ENCODE measurements at places on chromosomes 6 and 20.

GRCh38 chr6:169527306-169527705 is 174.5 kb downstream of the WDR27 start:
- no peak for DNase-seq

- no peak for DNase-seq
Observed at GRCh38 chr6:44072452-44072958, 54.7 kb downstream of the MRPL14 start.

DNA sequence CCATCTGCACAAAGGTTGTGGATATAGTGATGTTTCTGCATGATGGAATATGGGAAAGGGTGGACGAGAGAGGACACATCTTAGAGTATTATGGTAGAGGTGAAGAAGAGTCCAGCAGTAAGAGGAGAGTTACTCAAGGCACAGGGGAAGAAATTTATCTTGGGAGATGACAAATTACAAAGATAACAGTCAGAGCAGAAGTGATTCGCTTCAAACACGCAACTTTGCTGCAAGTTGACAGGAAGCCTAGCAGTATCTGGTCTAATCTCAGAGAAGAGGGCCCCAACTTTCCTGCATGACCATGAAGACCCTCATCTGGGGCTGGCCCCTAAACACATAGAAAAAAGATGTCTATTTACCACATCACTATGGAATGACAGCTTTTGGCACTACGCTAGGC is 1.2 kb upstream of the CALHM6 start:
- DNase-seq: no peak

DNA sequence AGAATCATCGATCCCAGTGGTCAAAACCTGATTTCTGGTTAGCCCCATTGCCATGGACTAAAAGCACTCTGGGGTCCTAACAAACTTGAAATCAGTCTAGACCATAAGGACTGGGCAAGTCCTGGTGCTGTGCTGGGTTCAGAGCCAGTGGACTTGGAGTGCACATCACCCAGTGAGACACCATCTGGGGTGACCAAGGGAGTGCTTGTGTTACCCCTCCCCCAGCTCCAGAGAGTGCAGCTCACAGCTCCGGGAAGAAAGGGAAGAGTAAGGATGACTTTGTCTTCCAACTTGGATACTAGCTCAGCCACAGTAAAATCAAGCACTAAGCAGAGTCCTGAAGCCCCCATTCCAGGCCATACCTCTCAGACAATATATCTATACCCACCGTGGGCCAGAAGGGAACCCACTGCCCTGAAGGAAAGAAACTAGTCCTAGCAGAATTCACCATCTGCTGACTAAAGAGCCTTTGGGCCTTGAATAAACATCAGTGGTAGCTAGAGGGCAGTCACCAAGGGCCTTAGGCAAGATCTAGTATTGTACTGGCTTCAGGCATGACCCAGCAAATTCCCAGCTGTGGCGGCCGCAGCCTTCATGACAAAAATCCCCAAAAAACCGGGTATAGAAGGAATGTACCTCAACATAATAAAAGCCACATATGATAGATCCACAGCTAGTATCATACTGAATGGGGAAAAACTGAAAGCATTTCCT is 153.5 kb upstream of the OGFRL1 start:
- DNase-seq: no peak

DNA sequence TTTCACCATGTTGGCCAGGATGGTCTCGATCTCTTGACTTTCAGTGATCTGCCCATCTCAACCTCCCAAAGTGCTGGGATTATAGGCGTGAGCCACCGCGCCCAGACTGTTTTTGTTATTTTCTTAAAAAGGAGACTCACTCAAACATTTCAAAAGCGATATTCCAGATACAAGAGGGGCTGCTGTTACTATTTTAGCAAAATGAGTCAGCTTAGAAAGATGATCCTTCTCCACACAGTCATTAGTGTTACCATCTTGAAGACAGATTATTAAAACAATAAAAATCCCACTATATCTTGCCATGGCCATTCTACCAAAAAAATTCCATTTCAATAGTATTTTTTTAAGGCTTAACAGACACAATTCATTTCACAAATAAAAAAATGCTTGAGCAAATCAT is 102.8 kb downstream of the PREP start:
- DNase-seq: no peak

GRCh38 chr20:12201289-12201991 is 283.7 kb downstream of the BTBD3 start:
- DNase-seq: no peak

DNA sequence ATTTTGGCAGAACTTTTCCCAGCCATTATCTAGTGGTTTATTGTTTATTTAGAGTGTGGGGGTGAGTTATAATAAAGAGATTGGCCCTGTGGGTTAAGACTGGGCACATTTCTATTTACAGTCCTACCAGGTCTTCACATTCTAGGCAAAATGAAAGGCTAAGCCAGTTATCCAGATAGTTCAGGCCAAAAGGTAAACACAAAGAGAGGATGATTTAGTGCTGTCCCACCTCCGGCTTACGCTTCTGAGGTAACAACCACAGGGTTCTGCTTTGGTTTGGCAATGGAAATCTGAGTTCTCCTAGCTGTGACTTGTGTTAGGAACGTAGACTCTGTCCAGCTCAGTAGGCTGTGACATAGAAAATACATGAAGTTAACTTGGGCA is 50.3 kb upstream of the PTPRK start:
- DNase-seq: no peak

- DNase-seq: no peak
Observed at GRCh38 chr20:54435015-54435414, 40.4 kb upstream of the DOK5 start.

DNA sequence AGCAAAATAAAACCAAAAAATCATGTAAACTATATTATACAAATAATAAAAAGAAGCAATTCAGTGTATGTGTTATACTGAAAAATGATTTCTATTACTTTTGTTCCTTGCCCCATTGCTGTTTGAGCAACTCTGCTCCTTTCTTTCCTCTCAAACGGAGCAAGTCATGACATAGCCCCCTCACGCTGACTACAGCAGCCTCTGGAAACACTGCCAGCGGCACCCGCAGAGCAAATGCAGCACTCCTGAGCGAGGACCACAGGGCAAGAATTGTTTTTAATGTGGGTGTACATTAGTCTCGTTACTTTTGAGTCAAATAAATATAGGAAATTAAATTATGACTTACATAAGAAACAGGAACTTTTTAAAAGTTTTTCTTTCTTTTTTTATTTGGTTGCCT is 350.1 kb upstream of the HSF2 start:
- no peak for DNase-seq

DNA sequence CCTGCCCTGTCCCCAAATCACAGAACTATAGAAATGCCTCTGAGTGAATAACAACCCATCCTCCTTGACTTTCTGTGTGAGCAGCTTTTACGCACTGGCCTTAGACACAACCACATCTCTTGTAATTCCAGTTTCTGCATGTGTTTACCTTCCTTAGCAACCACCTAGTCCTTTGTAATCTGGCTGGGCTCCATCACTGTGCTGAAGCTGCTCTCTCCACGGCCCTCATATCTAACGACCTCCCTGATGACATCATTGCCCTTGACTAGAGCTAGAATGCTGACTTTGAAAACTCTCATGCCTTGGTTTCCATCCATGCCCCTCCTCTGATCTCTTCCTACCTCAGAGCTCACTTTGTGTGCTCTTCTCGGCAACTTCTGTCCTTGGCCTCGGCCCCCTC is 30.5 kb upstream of the GLP1R start:
- no peak for DNase-seq

DNA sequence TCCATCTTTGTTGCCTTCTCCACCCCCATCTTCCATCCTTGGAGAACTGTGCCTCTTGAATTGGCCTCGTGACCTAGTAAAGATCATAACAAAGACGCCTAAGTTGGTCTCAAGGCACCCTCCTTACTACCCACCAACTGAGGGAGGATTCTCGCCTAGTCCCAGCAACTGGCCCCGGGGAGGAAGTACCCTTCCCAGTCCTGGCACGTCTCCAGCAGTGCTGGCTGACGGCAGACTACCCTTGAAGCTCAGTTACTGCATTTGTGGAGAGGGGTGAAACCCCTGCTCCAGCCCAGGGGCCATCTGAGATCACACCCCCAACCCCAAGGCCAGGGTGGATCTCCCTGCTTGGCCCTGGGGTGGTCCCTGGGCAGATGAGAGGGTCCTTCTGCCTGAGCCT is 2.1 kb upstream of the OSBPL2 start:
- DNase-seq: no peak

GRCh38 chr20:58111310-58112016 is 117.0 kb downstream of the ANKRD60 start:
- no peak for DNase-seq
